ENCODE measurements at places on chromosomes 5 and 9.

DNA sequence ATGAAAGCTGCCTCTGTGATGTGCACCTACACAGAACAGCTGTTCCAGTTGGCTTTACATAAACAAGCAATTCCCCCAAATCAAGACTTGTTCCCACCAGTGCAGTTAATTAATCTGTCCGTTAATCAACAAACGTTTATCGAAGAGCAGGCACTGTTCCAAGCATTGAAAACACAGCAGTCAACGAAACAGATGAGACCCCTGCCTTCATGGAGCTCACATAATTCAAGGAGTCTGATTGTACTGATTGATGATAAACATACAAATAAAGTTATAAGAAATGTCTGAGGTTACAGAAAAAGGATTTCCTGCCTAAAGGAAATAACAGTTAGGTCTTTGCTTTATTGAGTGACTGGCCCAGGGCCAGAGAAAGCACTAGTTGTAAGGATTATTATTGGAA is 26.2 kb upstream of the PCSK5 start:
- DNase-seq = no peak

DNA sequence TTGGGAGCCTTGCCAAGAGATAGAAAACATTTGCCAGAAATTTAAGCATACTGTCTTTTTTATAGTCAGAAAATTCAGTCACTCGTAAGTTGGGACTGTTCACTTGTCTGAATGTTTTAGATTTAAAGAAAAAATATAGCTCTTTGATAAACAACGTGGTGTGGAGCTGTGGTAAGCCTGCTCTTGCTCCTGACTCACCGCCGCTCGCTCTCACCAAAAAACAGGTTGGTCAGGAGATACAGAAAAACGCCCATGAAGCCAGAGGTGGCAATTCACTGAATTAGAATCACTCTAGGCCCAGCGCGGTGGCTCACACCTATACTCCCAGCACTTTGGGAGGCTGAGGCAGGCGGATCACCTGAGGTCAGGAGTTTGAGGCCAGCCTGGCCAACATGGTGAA is 6.2 kb downstream of the LNPEP start:
- no peak for DNase-seq

GRCh38 chr5:10913841-10914240 is 152.8 kb upstream of the DAP start:
- DNase-seq = peak; percentile 62

DNA sequence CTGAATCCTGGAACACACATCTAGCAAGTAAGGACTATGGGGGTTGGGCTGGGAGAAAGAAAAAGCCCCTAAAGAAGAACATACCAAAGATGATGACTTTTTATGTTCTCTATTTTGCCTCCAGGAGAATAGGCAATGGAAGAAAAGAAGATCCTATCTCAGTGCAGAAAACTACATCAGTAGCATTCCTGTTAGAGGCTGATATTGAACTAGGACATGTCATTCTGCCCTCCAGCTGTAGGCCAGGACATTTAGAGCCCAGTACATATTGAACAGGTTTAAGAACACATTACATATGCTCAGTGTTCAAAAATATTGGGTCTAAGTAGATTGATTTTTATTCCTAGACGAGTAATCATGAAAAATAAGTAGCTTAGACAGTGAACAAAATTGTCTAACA is 24.7 kb downstream of the PRLR start:
- DNase-seq = no peak

DNA sequence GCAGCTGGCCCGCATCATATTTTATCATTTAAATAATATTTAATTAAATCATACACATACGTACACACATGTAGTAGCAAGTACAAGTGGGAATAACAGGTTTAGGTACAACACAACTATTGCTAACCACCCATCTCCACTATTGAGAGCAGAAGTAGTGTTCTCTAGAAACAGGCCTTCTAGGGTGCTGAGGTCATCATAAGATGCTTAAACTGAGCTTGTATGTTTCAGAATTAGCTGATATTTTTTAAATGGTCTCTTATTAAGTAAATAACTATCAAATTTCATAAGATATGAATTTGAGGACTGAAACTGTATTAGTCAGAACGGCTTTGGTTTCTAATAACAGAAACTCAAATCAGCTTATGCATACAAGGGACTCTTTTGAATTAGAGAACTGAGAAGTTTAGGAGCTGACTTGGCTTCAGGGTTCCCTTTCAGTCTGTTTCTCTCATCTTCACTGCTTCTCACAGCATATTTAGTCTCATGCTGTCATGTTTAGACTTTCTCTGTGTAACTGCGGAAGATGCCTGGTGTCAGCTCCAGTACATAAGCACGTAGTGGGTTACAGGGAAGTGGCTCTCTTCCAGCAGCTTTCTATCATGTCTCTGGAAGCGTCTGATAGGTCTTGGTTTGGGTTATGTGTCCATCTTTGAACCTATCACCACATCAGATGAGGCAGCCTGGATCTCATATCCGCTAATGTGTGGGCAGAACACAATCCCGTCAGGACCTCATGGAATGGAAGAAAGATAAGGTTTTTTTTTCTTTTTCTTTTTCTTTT is 25.0 kb upstream of the OCLN start:
- DNase-seq = no peak

DNA sequence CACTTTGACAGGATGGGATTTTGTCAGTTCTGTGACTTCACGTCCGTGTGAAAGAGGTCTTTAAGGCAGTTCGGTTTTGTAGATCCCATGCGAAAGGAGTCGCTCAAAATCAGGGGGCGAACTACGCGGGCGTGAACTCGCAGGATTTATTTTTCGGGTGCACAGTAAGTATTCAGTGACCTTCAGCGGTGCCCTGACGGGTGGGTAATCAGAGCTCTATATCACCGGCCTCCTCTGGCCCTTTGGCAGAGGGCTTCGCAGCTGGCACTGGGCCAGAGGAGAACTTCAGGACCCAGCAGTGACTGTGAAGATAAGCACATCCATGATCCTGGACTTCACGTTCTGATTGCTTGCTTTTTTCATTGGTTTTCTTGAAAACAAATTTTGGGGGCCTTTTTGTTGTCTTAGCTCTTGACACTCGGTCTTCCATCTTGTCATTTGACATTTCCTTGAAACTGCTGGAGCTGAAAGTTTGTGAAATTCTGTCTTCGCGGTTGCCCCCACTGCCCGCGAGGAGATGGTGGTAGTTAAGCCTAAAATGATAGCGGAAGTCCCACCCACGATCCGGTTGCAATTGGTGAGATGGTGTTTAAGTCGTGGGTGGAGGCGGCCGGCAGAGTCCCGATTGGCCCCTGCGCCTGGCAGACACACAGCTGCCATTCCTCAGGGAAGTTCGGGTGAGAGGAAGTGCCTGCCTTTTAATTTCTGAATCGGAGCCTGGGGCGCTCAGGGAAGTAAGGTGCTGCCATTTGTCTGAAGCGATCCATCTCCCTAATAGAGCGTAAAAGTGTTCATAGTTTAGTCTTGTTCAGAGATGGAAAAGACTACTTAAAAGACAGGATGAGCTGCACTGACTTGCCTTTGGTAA is at the start of gene FAM120AOS:
TSS of gene FAM120AOS (minus strand) at position 535 of the 868 bp plus-strand sequence. CDS start 872 bp downstream, outside the sequence.
- peak; percentile 91 for DNase-seq

GRCh38 chr9:10071579-10071978 is 541.2 kb downstream of the PTPRD start:
- no peak for DNase-seq

- no peak for DNase-seq
These were observed 78.1 kb upstream of the NREP start for GRCh38 chr5:111834926-111835599.

GRCh38 chr5:93072831-93073459 is 508.1 kb downstream of the NR2F1-AS1 start:
- no peak for DNase-seq

DNA sequence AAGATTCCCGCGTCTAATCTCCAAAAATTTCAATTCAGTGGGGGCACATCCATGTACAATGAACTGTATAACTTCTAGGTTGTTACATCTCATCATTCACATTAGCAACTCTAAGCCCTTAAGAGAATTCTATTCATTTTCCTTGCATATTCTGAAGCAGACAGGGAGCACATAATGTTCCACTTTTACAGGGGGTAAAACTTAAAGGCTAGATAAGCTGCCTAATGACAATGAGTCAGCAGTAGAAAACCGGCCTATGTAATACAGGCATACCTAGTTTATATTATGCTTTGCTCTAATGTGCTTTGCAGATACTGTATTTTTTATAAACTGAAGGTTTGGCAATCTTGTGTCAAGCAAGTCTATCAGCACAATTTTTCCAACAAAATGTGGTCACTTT is 40.4 kb downstream of the PTAR1 start:
- DNase-seq = no peak

DNA sequence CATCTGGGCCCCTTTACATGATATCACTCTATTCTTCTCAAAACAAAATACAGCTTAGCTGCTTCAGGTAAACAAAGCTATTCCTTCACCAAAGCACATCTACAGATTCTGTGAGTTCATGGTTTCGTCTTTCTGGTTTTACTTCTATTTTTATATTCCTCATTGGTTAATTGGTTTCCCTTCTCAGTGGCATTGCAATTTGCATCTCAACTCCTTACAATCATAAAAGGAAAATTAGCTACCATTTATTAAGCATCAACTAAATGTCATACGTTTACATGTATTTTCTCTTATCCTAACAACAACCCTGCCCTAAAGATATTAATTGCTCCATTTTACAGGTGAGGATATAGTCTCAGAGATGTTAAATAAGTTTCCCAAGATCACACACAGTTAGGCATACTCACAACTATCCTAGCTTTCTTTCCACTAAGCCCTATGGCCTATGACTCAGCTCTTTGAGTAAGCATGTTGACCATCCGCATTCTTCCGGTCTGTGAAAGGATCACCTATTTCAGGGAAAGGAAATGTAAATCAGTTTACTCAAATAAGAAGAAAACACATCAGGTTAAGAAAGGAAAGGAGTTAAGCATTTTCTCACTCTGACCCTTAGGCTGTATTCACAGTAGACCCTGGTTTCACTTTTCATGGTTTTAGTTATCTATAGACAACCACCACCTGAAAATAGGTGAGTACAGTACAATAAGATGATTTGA is 146.1 kb downstream of the CAAP1 start:
- DNase-seq = no peak

GRCh38 chr9:75197561-75197960 is 109.2 kb downstream of the OSTF1 start:
- DNase-seq = no peak

DNA sequence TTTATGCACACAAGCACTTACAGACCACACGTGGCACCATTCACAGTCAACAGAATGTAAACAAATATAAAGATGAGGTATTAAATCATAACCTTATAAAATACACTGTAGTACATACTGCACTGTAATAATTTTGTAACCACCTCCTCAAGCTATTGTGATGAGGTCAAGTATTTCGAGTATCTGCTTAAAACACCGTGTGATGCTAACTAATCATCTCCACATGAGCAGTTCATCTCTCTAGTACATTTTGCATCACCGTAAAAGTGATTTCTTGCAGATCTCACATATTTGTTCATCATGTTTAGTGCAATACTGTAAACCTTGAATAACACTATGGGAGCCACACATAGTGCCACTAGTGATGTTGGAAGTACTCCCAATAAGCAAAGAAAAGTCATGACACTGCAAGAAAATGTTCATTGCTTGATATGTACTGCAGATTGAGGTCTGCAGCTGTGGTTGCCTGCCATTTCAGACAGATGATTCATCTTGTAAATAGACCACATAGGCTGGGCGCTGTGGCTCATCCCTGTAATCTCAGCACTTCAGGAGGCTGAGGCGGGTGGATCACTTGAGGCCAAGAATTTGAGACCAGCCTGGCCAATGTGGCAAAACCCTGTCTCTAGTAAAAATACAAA is 44.3 kb downstream of the FOXB2 start:
- DNase-seq = no peak

GRCh38 chr5:134873494-134873893 is 677 bp upstream of the TXNDC15 start:
- DNase-seq = no peak

- peak; percentile 80 for DNase-seq
These were observed 118.0 kb downstream of the ESM1 start for GRCh38 chr5:54867310-54867944.

GRCh38 chr5:34621277-34622097 is 34.6 kb upstream of the RAI14 start:
- no peak for DNase-seq

DNA sequence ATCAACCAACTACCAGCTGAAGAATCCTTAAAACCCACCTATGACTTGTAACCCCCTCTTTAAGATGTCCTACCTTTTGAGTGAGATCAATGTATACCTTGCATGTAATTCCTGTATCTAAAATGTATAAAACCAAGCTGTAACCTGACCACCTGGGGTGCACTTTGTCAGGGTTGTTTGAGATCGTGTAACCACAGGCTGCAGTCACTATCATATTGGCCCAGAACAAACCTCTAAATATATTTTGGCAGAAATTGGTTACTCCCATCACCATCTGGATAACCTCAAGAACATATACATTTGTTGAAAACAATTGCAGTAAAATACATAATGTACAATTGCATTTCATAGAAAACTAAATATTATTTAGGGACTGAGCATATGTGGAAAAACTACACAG is 8.4 kb downstream of the CARNMT1 start:
- DNase-seq = no peak

DNA sequence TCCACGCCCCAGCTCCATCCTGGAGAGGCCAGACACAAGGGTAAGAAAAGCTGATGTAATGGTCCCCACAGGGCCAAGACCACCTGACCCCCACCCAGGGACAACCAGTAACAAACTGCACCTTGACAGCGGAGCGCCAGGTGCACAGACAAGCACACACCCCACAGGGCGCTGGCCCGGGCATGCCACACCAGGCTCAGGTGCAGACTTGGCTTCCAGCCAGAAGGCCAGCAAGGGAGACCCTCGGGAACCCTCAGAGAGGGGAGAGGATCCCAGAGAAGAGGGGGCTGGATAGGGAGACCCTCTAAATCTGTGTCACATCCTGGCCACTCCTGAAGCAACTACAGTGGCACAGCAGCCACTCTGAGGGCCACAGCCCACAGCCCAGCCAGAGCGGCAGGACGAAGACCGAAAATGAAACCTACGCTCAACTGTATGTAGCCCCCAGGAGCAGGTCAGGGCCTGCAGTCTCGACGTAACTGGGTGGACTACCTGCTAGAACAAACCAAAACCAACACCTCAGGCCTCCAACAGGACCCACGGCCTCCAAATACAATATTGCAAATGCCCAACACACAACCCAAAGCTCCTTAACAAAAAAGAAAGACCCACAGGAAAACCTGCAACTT is 18.5 kb downstream of the CAMSAP1 start:
- DNase-seq = no peak

GRCh38 chr5:180830253-180831138 is 27.9 kb upstream of the MGAT1 start:
- peak; percentile 63 for DNase-seq

- DNase-seq = no peak
These were observed 127.1 kb downstream of the PIK3R1 start for GRCh38 chr5:68342693-68343092.

Measured in SW 1271 (cell line).